ENCODE measurements at places on chromosomes 5 and 9.

DNA sequence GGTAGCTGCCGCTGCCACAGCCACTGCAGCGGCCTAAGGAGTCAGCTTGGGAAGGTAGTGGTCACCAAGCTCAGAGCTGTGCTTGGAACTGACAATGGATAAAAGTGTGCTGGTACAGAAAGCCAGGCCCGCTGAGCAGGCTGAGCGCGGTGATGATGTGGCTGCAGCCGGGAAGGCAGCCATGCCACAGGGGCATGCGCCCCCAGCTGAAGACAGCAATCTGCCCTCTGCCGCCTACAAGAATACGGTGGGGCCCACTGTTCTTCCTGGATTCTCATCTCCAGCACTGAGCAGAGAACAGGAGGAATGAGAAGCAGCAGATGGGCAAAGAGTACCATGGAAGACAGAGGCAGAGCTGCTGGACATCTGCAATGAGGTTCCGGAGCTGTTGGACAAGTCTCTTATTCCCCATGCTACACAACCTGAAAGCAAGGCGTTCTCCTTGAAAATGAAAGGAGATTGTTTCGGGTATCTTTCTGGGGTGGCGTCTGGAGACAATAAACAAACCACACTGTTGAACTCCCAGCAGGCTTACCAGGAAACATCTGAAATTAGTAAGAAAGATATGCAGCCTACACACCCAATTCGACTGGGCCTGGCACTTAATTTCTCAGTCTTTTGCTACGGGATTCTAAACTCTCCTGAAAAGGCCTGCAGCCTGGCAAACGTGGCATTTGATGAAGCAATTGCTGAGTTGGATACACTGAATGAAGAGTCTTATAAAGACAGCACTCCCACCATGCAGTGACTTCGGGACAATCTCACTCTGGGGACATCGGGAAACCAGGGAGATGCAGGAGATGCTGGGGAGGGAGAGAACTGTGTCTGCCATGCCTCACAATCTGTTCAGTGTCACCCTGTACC lies 22.8 kb upstream of the ANKRD18A start:
- ATAC-seq, result no peak

- no peak for ATAC-seq
These were observed 97.4 kb downstream of the ANGPTL2 start for GRCh38 chr9:127025042-127025441.

GRCh38 chr9:1709347-1709746 lies 305.8 kb upstream of the SMARCA2 start:
- ATAC-seq, result no peak

DNA sequence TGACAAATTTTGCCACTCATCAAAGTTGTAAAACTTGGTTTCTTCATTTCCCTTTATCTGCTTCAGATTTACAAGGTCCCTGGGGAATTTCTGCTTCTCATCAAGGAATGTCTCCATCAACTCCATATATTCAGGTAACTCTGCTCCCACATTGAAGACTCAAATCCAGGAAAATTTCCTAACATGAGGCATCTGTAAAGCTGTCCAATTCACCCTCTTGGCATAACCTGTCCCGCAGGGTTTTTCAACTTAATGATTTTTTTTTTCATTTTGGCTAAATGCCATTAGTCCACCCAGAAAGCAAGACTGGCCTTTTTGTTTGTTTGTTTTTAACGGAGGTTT lies 50.2 kb upstream of the SLC30A5 start:
- ATAC-seq, result no peak

DNA sequence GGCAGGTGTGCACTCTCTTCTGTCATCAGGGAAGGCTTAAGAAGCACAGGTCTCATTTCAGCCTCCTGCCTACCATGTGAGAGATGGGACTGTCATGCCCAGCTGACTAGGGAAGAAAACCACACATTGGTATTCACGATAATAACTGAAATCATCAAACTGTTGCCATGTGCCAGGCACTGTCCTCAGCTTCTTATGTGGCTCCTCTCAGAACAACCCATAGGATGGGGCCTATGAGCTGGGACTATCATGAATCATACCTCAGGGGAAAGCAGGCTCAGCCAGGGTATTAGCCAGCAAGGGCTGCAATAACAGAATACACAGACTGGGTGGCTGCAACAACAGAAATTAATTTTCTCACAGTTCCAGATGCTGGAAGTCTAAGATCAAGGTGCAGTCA lies 3.3 kb downstream of the AFAP1L1 start:
- ATAC-seq, result no peak

DNA sequence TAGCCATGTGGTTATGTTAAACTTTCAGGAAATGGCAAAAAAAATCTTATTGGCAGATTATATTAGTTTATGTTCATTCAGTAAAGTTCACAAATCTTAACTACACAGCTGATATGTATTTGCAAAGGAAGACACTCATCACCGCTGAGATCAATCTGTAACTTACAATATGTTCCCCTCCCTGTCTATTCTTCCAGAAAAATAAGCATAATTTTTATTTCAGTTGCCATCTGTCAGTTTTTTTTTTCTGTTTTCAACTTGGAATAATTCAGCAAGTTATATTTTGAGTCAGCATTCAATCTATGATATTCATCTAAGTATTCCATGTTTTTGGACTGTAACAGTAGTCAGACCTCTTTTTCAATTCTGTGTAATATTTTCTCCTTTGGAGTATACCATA lies 1019.9 kb upstream of the PTPRD start:
- ATAC-seq, result no peak

GRCh38 chr9:69411931-69412740 lies 87.1 kb downstream of the ENTREP1 start:
- ATAC-seq, result no peak

DNA sequence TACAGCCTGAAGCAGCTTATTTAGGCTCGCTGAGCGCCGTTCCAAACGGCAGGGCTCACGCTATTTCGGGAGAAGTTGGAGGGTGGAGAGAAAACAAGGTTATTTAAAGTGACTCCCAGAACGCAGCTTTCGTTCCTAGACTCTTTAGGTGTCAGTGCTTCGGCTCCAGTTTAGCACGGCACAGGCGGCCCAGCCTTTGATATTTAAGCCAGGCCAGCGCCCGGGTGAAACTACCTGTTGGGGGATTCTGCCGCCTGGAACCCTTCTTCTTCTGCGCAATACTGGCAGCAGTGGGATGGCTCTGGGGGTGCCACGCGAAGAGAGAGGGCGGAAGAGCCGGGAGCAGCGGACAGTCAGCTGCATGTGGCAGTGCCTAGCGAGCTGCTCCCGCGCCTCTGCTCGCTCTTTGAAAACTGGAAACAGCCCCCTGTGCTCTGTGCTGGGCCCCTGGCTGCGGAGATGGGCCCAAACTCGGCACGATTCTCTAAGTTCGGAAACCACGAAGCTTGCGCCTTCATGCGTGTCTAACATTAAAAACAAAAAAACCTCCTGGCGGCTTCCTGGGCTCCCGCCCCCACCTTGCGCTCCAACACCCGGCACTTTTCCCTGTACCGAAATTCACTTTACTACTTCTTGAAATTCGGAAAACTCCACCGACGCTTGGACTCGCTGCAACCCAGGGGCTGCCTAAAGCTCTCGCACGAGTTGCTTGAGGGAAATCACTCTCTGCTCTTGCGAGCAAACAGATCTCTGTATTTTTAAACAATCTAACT lies 34.6 kb upstream of the NFIB start:
- no peak for ATAC-seq

- no peak for ATAC-seq
These were observed 51.8 kb upstream of the HMHB1 start for GRCh38 chr5:143760131-143760505.

- no peak for ATAC-seq
These were observed 272.3 kb downstream of the NTRK2 start for GRCh38 chr9:84941792-84942191.

GRCh38 chr9:105046907-105047741 lies 119.2 kb upstream of the ABCA1 start:
- ATAC-seq, result no peak

DNA sequence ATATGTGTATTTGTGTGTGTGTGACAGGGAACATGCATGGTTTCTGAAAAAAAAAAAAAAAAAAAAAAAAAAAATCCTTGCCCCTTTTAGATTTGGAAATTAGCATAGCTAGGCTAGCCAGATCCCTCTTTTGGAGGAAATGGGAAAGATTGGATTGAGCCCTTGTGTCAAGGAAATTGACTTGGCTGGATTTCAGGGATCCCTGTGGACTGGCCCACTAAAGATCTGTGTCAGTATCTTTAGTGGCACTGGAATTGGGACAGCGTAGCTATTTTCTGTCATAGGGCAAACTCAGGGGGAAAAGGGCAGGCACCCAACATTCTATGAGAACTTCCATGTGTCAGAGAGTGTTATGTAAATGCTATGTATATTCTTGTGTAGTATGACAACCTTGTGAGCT lies 35.4 kb downstream of the SH3GL2 start:
- no peak for ATAC-seq

DNA sequence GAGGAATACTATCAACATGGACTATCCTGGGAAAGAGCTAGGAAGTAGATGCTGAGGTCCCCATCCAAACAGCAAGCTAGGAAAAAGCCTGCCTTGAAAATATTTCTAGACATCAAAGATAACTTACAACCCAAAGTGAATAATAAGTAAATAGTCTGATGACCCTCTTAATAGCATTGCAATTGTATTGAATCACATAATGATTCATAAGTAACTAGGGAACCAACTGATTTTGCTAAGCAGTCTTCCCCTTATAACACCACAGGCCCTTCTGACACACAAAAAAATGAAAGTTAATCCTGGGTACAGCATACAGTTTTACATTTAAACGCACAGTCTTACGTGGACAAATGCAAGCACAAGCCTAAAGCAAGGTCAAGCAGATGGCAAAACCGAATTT lies 199.3 kb downstream of the RFK start:
- no peak for ATAC-seq

GRCh38 chr5:129384736-129385135 lies 75.4 kb upstream of the ADAMTS19 start:
- no peak for ATAC-seq

DNA sequence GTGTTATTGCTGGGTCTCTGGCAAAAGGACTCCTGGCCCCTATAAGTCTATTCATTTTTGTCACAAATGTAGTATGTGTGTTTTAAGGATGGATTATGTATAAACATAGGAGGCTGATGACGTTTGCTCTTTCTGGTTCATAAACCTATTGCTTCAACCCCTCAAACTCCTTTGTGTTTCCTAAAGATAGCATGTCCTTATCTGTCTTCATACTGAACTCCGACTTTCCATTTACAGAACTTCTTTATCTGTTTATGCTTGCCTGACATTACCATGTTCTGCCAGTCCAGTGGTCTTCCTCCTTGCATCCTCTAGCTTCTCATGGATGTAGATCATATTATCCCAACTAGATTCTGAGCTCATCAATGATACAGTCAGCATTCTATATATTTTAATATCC lies 46.1 kb downstream of the ARHGEF28 start:
- ATAC-seq, result no peak

- ATAC-seq, result peak; percentile 43
These were observed 826 bp upstream of the PRDM9 start for GRCh38 chr5:23506329-23507236.

DNA sequence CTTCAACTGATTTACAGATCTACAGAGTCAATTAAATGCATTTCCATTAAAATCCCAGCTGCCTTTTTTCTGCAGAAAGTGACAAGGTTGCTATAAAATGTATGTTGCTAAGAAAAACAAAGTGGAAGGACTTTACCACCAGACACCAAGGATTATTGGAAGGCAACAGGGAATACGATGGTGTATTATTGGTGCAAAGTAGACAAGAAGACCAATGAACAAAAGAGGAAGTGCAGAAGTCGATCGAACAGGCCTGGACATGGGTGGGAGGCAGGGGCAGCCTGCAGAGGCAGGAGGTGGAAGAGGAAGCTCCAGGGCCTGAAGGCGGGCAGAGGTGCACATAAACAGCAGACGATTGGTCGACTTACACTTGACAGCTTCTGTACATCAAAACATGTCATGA lies 10.6 kb upstream of the SLC6A19 start:
- ATAC-seq, result no peak

DNA sequence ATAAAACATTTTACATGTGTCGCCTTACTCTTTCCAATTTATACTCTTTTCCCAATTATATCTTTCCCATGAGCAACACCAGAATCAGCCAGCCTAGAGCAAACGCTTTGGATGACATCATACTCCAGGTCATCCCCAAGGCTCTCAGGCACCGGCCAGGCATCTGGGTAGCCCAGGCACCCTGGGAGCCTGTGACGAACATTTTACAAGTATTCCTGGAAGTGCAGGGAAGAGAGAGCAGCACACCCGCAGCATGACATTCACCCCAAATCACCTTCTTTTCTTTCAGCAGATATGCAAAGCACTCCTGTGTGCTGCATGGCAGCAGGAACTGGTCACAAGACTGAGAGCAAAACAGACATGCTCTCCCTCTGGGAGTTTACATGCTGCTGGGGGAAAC lies 75.7 kb upstream of the SMIM23 start:
- no peak for ATAC-seq
